ENCODE measurements at places on chromosomes 11 and 22. TPM values are rescaled to one million over a fixed set of nuclear protein-coding genes. Genes with fewer than 3 reads are reported as not detected.

CBLIF gene
- not detected for total RNA-seq

FOXRED2 gene
- 3.7 TPM for total RNA-seq

OR4D5 gene
- total RNA-seq: not detected

KCNJ4 gene
- not detected for total RNA-seq

SLC6A5 gene
- not detected for total RNA-seq

ZNF70 gene
- 4.9 TPM for total RNA-seq

OR8G1 gene
- not detected for total RNA-seq

MMP11 gene
- 6.4 TPM for total RNA-seq

OLFML1 gene
- total RNA-seq: 11.5 TPM

Data from vagina (tissue), 2 donors.